ENCODE measurements at places on chromosomes 3 and 15.

DNA sequence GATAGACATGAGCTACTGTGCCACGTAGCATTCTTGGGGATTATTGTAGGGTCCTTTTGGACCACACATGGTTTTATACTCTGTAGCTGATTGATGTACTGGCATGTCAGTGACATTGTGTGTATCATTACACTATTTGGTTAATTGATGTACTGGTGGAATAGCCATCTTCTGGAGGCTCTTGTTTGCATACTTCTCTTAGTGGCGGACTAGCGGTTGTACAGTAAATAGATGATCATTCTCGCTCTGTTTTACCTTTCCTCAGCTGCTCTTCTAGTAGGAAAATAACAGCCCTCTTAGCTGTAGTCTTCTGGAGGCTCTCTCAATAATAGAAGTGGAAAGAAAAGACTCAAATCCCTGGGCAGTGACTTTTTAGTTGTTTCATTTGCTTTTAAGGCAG lies 24.8 kb downstream of the IGF1R start:
- peak; percentile 4 for DNase-seq

DNA sequence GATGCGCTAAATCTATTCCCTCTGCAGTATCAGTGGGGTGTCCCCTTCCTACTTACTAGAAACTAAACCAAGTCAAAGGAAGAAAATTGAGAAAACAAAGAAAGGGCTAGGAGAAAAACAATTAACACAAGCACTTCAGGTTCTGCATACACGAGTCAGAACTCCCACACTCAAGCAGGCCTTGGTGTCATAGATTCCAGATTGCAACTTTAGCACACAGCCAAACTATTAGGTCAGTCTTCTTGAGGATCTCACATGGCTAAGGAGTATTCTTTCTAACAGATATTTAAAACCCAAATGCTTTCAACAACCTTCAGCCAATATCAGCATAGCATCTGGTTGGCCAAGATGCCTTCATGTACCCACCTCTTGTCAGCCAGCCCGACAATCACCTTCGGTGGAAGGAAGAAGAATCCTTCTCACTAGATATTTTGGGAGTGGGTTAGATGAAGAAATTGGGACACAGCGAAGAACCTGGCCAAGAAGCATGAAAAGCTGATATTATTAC lies 340.0 kb downstream of the VPS13C start:
- DNase-seq = no peak

GRCh38 chr3:45664578-45664977 lies 24.6 kb upstream of the SACM1L start:
- no peak for DNase-seq

DNA sequence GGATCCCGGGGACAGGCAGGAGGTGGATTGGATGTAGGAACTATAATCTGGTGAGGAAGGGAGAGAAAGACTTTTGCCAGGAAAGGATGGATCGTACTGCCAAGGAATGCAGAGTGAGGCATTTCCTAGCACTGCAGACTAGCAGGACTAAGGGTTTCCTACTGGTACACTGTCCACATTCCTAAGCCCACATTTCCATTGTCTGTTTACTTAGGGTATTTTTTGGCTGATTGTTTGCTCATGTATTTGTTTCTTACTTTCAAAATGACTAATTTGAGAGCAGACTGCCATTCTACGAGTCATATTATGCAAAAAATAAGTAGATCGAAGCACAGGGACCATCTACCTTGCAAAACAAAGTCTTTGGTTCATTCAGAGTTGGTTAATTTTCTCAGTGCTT lies 1029.5 kb upstream of the NR2F2 start:
- no peak for DNase-seq

- DNase-seq = peak; percentile 46
These were observed at the start of gene AVEN for GRCh38 chr15:34038871-34039789. Gene AVEN, minus strand, starts transcription at chr15:34039204. Its CDS starts 158 bp downstream, at chr15:34039046.

GRCh38 chr15:43151688-43152087 lies 18.3 kb downstream of the TMEM62 start:
- no peak for DNase-seq

- no peak for DNase-seq
These were observed 157.9 kb upstream of the SLC2A2 start for GRCh38 chr3:171184372-171184771.

GRCh38 chr3:15660055-15660935 lies 58.8 kb downstream of the BTD start:
- no peak for DNase-seq

DNA sequence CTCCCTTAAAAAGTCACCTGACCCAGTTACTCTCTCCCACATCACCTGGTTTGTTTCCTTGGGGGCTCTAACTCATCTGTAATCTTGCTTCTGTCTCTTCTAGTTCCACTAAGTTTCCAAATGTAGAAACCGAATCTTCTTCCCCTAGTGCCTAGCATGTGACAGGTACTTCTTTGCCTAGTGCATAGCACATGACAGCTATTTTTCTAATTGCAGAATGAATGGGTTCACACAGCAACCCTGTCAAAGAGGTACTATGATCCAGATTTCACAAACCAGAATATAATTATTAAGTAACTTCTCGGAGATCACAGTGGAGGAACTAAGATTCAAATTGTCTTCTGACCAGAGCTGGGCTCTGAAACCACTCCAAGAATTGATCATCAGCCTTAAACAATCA lies 7.4 kb downstream of the DPH3 start:
- no peak for DNase-seq

DNA sequence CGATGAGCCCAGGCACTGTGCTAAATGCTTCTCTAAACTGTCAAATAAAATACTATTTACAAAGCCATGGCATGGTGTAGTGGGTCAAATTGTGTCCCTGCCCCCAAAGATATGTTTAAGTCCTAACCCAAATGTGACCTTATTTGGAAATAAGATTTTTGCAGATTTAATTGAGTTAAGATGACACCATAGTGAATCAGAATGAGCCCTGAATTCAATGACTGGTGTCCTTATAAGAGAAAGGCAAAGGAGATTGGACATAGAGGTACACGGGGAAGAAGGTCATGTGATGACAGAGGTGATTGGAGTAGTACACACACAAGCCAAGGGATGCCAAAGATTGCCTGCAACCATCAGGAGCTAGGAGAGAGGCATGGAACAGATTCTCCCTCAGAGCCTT lies 121.6 kb upstream of the VEPH1 start:
- DNase-seq = no peak

DNA sequence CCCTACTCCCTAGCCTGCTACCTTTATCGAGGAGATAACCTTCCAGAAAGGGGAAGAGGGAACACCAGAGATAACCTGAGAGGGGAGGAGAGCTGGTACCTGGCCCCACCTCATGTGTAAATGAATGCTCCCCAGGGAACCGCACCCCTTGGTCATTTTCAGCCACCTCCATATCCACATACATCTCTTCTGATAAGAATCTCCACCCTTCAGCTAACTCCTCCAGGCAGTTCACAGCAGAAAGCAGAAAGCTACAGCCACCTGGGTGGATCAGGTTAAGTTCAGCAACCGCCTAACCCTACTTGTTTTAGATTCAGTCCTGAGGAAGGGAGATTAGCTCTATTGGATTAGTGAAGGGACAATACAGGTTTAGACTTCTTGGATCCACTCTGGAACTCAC lies 38.0 kb upstream of the TIMP4 start:
- no peak for DNase-seq

GRCh38 chr15:31098953-31099740 lies 2.4 kb downstream of the TRPM1 start:
- no peak for DNase-seq

- DNase-seq = no peak
These were observed 3.6 kb downstream of the GALNT15 start for GRCh38 chr3:16177962-16178627.

DNA sequence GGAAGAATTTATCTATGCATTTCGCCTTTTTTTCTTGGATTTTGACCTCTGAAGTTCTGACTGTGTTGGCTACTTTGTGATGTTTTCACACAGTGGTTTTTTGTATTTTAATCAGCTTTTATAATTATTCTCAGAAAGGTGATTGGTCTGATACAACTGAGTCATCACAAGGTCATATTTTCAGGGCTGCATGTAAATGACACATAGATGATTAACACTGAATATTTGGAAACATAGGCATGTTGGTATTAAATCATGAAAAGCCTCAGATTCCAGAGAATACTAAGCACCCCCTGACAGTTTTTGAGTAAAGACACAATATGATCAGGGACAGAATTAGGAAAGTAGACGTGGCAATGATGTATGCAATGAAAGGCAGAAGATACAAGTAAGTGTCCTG lies 175.5 kb upstream of the SLCO3A1 start:
- no peak for DNase-seq

Measured in NCI-H774 (cell line).